Thymus (tissue), 14 donors: ENCODE measurements at places on chromosomes 5 and 9. TPM values are rescaled to one million over a fixed set of nuclear protein-coding genes. Genes with fewer than 3 reads are reported as not detected.

Gene IFNK
- polyA plus RNA-seq, result 0.52 TPM

- H3K36me3 ChIP-seq, result no peaks in the 10 kb centered on the region
- H3K4me3 ChIP-seq, result no peak overlapping the region
- no peaks in the 10 kb centered on the region for H3K27me3 ChIP-seq
- DNase-seq, result peak; percentile 33
- peaks cover 43% of the 10 kb centered on the region for H3K4me1 ChIP-seq
- H3K27ac ChIP-seq, result peak overlapping the region; percentile 49
These were observed 157.0 kb downstream of the C9orf152 start for GRCh38 chr9:110050925-110051355.

DNA sequence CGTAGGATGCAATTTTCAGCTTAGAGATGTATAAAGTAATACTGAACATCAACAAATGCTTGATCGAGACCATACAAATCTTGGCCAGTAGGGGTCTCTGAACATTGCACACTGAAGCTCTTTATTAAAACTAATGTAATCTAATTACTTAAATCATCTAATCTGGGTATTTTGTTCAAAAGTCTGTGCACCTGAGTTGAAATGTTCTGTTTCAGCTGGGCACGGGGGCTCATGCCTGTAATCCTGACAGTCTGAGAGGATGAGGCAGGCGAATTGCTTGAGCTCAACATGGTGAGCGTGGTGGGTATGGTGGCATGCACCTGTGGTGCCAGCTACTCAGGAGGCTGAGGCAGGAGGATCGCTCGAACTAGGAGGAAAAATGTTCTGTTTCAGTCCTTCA is 41.0 kb downstream of the ESM1 start:
- no peak overlapping the region for H3K27ac ChIP-seq
- H3K36me3 ChIP-seq, result no peaks in the 10 kb centered on the region
- no peak overlapping the region for H3K4me3 ChIP-seq
- H3K27me3 ChIP-seq, result no peaks in the 10 kb centered on the region

Gene GRM6
- 0.02 TPM for polyA plus RNA-seq

- no peak for DNase-seq
- H3K4me1 ChIP-seq, result peaks cover 2% of the 10 kb centered on the region
- H3K27ac ChIP-seq, result no peak overlapping the region
- H3K4me3 ChIP-seq, result no peak overlapping the region
- H3K27me3 ChIP-seq, result no peaks in the 10 kb centered on the region
- H3K36me3 ChIP-seq, result no peaks in the 10 kb centered on the region
These were observed 49.9 kb upstream of the GAS1 start for GRCh38 chr9:86997156-86997555.

Gene TAF1L
- polyA plus RNA-seq, result under 0.01 TPM

- no peak overlapping the region for H3K4me3 ChIP-seq
- no peak overlapping the region for H3K27ac ChIP-seq
- peaks cover 16% of the 10 kb centered on the region for H3K27me3 ChIP-seq
- peaks cover 4% of the 10 kb centered on the region for H3K4me1 ChIP-seq
These were observed 14.4 kb upstream of the S1PR3 start for GRCh38 chr9:88976890-88977257.

- H3K27ac ChIP-seq, result peak overlapping the region; percentile 45
- no peaks in the 10 kb centered on the region for H3K36me3 ChIP-seq
- peaks cover 5% of the 10 kb centered on the region for H3K4me1 ChIP-seq
- H3K27me3 ChIP-seq, result peaks cover 35% of the 10 kb centered on the region
- no peak for DNase-seq
These were observed 638 bp downstream of the MARCHF3 start for GRCh38 chr5:127029581-127030258.

DNA sequence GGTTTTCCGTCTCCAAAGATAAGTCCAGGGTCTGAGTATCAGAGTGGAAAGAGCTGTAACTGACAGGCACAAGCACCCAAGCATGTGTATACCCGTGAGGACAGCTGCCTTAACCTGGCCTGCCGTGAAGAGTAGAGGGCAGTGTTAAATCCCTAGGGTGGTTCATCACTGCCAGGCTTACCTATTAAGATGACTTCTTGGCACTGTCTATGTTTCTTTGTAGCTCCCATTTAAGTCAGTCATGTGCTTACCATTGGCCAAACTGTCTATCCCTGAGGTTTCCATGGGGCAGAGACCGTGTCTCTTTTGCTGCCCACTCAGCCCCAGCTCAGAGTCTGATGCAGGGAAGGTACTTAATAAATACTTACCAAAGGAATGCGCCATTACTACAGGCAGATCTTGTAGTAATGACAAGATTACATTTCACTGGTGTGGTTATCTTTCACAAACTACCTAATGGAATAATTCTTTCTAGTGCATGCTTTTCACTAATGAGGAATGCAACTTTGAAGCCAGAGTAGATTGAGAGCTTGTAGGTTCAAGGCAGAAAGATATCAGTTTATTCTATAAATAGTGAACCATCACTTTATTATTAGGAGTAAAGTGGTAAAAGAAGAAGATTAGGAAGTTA is 64.2 kb downstream of the SNX24 start:
- H3K4me3 ChIP-seq, result no peak overlapping the region
- no peaks in the 10 kb centered on the region for H3K4me1 ChIP-seq
- H3K27me3 ChIP-seq, result no peaks in the 10 kb centered on the region
- no peak for DNase-seq

DNA sequence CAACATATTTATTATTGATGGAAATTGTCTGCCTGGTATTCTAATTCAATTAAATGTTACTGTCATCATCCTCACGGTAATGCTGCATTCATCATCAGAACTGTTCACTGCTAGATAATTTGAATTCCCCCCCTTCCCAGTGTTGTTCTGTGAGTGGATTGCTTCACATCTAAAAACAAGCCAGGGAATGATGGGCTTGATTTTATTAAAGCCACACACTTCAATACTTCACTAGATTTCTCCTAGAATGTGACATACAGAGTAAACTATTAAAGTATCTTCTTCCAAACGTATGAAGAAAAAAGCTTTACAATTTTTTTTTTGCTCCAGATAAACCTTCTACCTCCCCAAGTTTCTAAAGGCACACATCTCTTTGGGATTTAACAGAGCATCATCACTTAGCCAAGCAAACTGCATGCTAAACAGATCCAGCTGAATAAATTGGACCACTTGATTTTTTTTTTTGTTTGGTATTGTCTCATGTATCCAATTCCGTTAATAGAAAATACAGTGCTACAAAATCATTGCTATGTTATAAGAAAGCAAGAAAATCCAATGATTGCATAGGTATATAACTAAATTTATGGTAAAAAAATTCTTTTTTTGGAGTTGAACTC is 692.4 kb downstream of the MTRR start:
- no peak overlapping the region for H3K27ac ChIP-seq
- no peak for DNase-seq
- H3K36me3 ChIP-seq, result no peaks in the 10 kb centered on the region
- H3K4me1 ChIP-seq, result no peaks in the 10 kb centered on the region
- no peaks in the 10 kb centered on the region for H3K27me3 ChIP-seq

DNA sequence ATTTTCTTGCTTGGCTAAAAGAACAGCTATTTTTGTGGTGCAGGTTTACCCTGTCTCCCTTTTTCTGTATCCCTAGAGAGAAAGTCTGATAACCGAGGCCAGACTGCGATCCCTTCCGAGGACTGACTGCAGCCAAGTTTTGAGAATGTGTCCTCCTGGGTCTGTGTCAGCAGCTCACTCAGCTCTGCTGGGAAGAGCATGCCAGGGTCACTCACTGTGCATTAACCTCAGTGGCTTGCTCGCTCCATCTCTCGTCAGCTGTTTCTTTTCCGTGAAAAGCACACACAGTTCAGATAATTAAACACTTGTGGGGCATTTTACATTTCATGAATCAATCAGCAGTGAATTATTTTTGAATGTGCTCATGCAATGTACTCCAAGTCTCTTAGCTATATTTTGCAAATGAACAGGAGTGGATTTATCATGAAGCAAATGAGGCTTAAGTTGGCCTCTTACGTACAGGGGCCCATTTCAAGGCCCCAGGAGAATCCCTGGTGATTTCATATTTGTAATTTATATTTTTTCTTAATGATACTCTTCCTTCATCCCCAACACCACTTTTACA is 252.1 kb downstream of the SMARCA2 start:
- H3K36me3 ChIP-seq, result no peaks in the 10 kb centered on the region
- no peak overlapping the region for H3K4me3 ChIP-seq
- H3K4me1 ChIP-seq, result no peaks in the 10 kb centered on the region
- no peaks in the 10 kb centered on the region for H3K27me3 ChIP-seq
- H3K27ac ChIP-seq, result no peak overlapping the region

GRCh38 chr5:150122536-150123481 is 32.8 kb downstream of the PDGFRB start:
- H3K4me3 ChIP-seq, result no peak overlapping the region
- DNase-seq, result no peak
- no peaks in the 10 kb centered on the region for H3K36me3 ChIP-seq
- H3K27me3 ChIP-seq, result no peaks in the 10 kb centered on the region

DNA sequence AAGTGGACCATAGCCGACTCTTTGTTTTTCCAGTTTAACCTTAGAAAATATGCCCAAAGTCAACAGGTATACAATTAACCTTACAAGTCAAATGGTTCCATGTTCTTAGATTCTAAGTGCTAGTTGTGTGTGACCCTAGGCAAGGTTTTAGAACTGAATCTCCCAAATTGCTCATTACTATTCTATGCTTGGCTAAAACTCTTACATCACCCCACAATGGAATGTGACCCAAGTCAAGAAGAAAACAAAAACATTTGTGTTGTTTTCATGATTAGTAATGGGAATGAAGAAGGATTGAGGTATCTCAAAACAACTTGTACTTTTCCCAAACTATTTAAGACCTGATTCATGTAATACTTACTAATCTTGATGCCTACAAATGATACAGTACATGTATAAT is 159.2 kb downstream of the ARRDC3 start:
- no peaks in the 10 kb centered on the region for H3K36me3 ChIP-seq
- H3K27ac ChIP-seq, result no peak overlapping the region
- no peak for DNase-seq
- no peaks in the 10 kb centered on the region for H3K27me3 ChIP-seq

- H3K4me1 ChIP-seq, result peaks cover 5% of the 10 kb centered on the region
- H3K27me3 ChIP-seq, result no peaks in the 10 kb centered on the region
- H3K4me3 ChIP-seq, result no peak overlapping the region
- peaks cover 34% of the 10 kb centered on the region for H3K36me3 ChIP-seq
These were observed 37.2 kb downstream of the GPR107 start for GRCh38 chr9:130090915-130091314.

- no peaks in the 10 kb centered on the region for H3K27me3 ChIP-seq
- H3K27ac ChIP-seq, result no peak overlapping the region
- H3K4me3 ChIP-seq, result no peak overlapping the region
- H3K4me1 ChIP-seq, result no peaks in the 10 kb centered on the region
- no peaks in the 10 kb centered on the region for H3K36me3 ChIP-seq
These were observed 14.6 kb upstream of the BNC2 start for GRCh38 chr9:16884952-16885513.

GRCh38 chr9:126295936-126296600 is 30.6 kb upstream of the MVB12B start:
- no peak overlapping the region for H3K4me3 ChIP-seq
- peaks cover 43% of the 10 kb centered on the region for H3K27me3 ChIP-seq
- H3K27ac ChIP-seq, result no peak overlapping the region
- H3K36me3 ChIP-seq, result no peaks in the 10 kb centered on the region

- no peak overlapping the region for H3K27ac ChIP-seq
- no peaks in the 10 kb centered on the region for H3K4me1 ChIP-seq
- H3K27me3 ChIP-seq, result no peaks in the 10 kb centered on the region
- H3K36me3 ChIP-seq, result no peaks in the 10 kb centered on the region
These were observed 372.5 kb upstream of the KCNN2 start for GRCh38 chr5:113989278-113989912.

GRCh38 chr5:18745042-18745987 is 1111.1 kb downstream of the TAF11L14 start:
- peak overlapping the region; percentile 47 for H3K4me3 ChIP-seq
- H3K27me3 ChIP-seq, result no peaks in the 10 kb centered on the region
- peak overlapping the region; percentile 57 for H3K27ac ChIP-seq
- DNase-seq, result no peak
